Cerebellar nuclear complex (tissue), 1 donor: ENCODE measurements at places on chromosomes 1 and 21.

DNA sequence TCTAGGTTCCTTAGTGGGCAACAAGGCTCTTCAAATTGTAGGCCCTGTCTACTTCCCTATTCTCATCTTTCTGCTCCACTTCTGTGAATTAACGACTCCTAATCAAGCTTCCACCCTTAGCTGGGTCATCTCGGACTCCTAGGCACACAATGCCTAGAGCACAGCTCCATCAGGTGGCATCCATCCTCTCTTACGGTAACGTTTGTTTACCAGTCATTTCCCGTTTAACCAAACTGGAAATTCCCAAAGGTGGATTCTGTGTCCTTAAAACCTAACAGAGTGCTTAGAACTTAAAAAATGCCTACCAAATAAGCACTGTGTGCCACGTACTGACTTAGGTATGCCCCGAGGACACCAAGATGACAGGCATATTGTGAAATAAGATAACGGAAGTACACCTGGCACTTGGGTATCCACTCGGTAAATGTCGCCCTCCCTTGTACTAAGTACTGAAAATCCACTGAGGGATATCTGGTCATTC, 1.5 kb downstream of the PARP1 start:
- DNase-seq: no peak

GRCh38 chr1:31272369-31272768, 24.2 kb downstream of the SNRNP40 start:
- no peak for DNase-seq

- no peak for DNase-seq
Measured at GRCh38 chr1:174696026-174696821, 248.5 kb downstream of the GPR52 start.

DNA sequence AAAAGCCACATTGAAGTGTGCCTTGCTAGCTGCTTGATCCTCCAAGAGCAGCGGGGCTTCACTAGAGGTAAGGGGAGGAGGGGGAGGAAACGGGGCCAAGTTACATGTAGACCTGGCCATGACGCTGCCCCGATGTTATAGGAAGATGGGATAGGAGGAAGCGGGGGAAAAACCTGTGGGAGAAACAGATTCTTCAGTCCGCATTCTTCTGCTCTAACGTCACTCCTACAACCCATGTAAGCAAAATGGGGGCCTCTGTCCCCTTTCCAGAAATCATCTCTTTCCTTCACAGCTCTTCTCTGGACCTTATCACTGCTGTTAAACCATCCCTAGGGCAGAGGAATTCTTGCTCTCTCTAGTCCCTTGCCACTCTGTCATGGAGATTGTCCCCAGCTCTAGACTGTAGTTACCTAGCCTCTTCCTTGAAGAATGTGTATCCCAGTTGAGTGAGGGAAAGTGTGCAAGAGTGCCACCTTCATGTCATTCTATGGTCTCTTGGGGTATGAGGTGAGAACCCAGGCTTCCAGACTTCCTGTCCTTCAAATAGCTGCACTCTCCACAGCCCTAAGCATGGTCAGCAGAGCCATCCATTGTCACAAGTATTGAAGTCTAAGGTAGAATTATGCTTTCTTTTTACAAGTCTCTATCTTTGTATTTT, 11.4 kb downstream of the PLEKHO1 start:
- no peak for DNase-seq

DNA sequence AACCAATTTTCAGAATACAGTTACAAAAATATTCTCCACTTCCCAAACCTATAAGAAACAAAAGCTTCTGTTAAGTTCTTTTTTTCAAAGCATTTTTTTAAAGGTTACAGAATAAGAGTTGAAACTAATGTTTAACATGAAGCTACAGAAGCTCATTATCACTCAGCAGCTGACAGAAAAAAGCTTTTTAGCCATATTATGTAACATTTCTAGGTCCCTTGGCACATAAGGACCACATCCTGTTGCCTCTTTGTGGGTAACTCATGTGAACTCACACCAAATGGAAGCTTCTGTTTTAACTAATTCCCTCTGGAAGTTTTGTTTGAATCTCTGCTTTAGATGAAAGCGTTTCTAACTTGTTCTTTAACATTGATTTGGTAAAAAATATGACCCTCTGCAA, 242.5 kb upstream of the TMPRSS15 start:
- DNase-seq: no peak

DNA sequence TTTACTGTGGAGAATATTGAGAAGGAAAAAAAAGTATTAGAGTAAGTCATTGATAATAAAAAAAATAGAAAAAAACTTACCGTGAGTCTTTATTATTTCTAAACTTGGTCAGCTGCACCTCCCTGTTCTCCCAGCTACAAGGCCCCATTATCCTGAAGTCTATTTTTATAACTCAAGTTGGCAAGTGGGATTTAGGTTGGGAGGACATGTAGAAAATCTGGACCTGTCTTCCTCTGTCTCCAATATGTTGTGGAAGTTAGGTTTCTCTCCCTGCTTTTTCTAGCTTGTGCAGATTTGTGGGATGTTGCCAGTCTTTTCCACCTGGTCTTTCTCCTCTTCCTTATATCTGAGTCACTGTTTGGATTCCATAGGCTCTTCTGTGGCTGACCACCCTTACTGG, 361.4 kb downstream of the HLX start:
- DNase-seq: no peak

GRCh38 chr1:236480758-236481436, 42.9 kb upstream of the LGALS8 start:
- no peak for DNase-seq

- peak; percentile 73 for DNase-seq
Measured at GRCh38 chr1:8424539-8425116, 106.7 kb downstream of the SLC45A1 start.

GRCh38 chr1:50476800-50477199, 53.6 kb upstream of the DMRTA2 start:
- no peak for DNase-seq

- no peak for DNase-seq
Measured at GRCh38 chr1:53078333-53079101, 16.5 kb downstream of the PODN start.

- no peak for DNase-seq
Measured at GRCh38 chr1:244862354-244862698, 2.0 kb downstream of the HNRNPU start.

DNA sequence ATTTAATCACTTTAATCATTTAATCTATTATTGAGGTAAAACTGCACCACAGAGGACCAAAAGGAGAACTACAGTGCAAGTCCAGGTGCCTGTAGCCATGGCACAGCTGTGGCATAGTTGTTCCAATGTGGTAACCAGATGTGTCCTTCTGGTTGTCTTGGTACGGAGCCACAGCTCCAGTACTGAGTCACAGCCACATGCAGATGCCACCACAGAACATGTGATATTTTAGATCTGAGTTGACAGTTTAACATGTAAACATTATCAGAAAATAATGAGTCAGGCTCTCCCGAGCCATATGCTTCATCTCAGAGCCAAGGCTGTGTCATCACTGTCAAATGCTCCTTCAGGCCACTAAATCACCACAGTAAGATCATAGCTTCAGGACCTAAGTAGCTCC, 56.4 kb upstream of the RGS7 start:
- no peak for DNase-seq

- no peak for DNase-seq
Measured at GRCh38 chr1:229230893-229231753, 39.8 kb upstream of the RAB4A start.

- DNase-seq: no peak
Measured at GRCh38 chr1:245306628-245307410, 152.0 kb downstream of the KIF26B start.

DNA sequence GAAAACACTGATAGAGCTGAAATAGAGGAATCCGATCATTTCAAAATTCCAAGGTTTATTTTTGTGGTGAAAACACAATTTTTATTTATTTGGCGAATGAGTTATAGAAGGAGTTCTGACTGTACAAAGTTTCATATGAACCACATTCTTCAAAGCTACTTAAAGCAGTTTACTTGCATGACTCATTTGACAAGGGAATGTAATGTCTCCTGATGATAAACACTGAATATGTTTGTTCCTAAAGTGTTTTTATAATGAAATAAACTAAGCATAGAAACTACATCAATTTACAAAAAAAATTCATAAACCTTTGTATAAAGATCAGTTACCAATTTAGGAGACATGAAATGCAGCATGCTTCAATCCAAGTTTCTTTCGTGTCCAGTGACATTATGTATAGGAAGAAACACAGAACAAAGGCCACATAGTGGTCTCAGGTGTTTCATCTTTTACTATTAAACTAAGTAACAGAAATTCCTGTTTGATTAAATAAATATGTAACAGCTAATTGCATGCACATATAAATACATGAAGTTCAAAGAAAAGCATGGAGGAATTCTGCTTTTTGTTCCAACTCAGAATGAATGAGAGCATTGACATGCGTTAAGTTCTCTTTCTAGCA, 2.5 kb downstream of the PRKACB start:
- DNase-seq: no peak
